ENCODE measurements at places on chromosomes 11 and 22.

DNA sequence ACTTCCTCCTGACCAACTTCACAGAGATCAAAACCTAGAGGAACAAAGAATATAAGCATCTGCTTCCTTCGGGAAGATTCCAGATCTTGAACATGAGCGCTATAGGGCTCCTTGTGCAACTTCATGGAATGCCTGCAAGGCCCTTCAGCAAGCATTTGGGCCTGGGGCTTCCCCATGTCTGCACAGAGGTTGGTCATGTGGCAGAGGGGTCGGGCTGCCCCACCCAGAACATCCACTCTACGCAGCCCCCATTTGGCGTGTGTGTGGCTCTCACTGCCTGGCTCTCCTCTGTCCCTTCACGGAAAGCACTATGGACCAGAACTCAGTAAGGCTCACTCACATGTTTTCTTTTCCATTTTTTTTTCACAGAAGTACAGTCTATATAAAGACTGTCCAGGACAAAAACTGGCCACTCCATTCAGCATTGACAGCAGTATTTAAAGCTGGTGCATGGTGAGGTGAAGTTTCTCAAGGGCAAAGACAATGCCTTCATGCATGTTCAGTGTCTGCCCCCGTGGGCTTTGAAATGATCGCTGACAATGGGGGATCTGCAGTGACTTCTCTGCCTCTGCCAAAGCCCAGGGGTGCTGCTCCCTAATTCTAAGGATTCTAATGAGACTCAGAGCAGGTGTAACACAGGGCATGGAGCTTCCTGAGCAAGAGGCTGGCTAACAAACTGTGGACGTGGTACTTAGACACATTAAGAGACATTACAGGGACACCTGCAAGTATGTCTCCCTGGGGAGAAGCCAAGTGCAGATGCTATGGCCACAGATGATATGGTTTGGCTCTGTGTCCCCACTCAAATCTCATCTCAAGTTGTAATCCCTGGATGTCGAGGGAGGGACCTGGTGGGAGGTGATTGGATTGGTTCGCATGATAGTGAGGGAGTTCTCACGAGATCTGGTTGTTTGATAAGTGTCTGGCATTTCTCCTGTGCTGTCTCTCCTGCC is 66.5 kb upstream of the PITPNB start:
- H3K4me3 ChIP-seq = no peak overlapping the region
- DNase-seq = peak; percentile 15
- H3K36me3 ChIP-seq = no peaks in the 10 kb centered on the region
- no peaks in the 10 kb centered on the region for H3K27me3 ChIP-seq

DNA sequence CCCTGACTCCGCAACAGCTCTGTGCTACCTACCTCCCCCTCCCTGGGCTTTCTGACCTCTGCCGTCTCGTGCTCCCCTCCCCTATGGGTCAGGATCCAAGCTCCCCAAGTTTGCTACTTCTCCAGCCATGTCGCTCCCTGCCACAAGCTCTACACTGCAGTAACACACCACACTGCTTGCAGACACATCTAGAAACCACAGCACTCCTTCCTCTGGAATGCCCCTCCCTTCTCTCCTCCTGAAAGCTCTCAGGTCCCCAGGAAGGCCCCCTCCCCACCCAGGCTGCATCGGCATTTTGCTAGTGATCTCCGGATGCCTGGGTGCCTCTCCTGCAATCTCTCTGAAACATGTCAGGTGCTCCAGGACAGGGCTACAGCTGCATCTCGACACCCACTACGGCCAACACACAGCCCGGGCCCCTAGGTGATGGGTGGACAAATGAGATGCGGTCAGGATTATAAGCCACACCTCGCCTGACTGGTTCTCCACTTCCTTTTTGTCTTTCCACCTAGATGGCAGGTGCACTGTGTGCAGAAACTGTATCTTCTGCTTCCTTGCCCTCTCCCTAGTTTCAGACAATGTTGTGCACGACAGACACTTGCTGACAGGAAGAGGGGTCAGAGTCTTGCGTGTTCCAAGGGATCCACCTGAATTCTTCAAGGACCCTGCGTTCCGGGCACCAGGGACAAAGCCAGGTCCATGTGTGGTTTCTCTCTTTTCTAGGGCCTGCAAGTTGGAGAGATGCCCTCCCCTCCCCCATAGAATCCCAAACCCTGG is 22.9 kb downstream of the RPUSD4 start:
- peaks cover 9% of the 10 kb centered on the region for H3K36me3 ChIP-seq
- H3K27me3 ChIP-seq = no peaks in the 10 kb centered on the region
- H3K4me1 ChIP-seq = no peaks in the 10 kb centered on the region
- H3K4me3 ChIP-seq = no peak overlapping the region
- DNase-seq = no peak

DNA sequence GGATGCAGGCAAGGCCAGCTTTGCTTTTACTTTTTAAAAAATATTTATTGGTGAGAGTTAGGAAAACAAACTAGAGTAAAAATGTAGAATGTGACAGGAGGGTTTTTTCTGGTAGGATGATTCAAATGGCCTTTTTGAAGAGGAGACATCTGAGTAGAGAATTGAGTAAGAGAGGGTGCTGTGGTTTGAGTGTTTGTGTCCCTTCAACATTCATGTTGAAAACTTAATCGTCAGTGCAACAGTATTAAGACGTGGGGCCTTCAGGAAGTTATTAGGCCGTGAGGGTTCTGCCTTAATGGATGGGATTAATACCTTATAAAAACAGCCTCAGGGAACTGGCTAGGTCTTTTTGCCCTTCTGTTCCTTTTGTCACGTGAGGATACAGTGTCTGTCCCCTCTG is 288.8 kb upstream of the C11orf87 start:
- no peaks in the 10 kb centered on the region for H3K27me3 ChIP-seq
- H3K4me1 ChIP-seq = no peaks in the 10 kb centered on the region
- no peak for DNase-seq
- H3K27ac ChIP-seq = no peak overlapping the region
- H3K36me3 ChIP-seq = no peaks in the 10 kb centered on the region

GRCh38 chr22:23126165-23127054 is 15.4 kb downstream of the RSPH14 start:
- H3K4me1 ChIP-seq = no peaks in the 10 kb centered on the region
- no peak for DNase-seq
- no peaks in the 10 kb centered on the region for H3K36me3 ChIP-seq
- H3K27ac ChIP-seq = no peak overlapping the region
- H3K27me3 ChIP-seq = no peaks in the 10 kb centered on the region

DNA sequence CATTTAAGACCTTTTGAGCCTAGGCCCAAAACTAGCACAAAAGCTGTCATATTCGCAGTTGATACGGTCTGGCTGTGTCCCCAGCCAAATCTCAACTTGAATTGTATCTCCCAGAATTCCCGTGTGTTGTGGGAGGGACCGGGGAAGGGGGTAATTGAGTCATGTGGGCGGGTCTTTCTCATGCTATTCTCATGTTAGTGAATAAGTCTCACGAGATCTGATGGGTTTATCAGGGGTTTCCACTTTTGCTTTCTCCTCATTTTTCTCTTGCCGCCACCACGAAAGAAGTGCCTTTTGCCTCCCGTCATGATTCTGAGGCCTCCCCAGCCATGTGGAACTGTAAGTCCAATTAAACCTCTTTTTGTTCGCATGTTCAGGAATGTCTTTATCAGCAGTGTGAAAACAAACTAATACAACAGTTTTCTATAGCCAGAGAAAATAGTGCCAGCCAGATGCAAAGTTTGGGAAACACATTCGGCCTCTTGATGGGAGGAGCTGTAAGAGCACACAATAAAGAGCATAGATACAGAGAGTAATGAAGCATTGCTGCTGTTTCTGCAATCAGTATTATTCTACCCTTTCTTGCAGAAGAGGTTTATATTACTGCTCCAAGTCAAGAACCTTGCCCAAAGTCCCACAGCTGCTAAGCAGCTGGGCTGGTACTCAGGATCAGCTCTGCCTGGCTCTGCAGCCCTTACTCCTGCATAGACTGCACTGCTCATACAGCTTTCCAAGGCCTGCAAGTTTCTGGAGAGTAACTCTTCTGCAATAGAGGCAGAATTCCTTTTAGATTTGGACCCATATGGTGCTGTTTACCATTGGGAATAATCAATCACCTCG is 2.0 kb upstream of the ZNF195 start:
- H3K27me3 ChIP-seq = no peaks in the 10 kb centered on the region
- H3K36me3 ChIP-seq = peaks cover 16% of the 10 kb centered on the region
- peak overlapping the region; percentile 88 for H3K4me3 ChIP-seq
- peaks cover 6% of the 10 kb centered on the region for H3K4me1 ChIP-seq
- peak; percentile 89 for DNase-seq

DNA sequence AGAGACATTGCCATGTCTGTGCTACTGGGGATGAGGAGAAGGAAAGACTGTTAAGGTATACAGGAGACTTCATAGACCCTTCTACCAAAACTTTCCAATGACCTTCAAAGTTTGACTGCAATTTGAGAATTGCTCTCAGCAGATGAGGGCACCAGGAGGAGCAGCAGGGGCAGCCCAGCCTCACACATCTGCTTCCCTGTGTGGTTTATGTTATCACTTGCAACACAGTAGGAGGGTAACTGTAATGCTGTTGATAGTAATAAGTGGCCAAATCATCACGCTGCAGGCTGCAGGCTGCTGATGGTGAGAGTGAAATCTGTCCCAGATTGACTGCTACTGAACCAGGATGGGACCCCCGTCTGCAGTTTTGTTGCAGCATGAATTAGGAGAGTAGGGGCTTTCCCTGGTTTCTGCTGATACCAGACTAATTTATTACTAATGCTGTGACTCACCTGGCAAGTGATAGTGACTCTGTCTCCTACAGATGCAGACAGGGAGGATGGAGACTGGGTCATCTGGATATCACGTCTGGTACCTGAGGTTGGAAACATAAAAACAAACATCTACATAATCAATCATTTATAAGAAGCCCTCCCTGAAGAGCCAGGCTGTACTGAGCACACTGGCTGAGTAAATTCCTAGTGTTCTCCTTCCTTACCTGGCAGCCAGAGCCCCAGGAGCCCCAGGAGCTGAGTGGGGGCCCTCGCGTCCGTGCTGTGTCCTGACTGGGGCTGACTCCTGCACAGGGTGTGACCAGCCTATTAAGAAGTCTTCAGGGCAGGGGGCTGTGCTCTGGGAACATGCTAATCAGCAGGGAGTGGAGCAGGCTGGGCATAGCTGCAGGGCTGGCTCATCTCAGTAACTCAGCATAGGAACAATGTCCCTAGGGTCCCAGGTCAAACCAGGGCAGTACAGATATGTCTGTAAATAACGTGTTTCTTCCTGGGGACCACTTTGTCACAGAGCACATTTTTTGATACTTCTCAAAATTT is 74.4 kb downstream of the GAB4 start:
- H3K4me3 ChIP-seq = no peak overlapping the region
- no peak for DNase-seq
- no peaks in the 10 kb centered on the region for H3K4me1 ChIP-seq
- no peaks in the 10 kb centered on the region for H3K36me3 ChIP-seq
- no peaks in the 10 kb centered on the region for H3K27me3 ChIP-seq
- H3K27ac ChIP-seq = no peak overlapping the region

All from mesendoderm (in vitro differentiated cells).